ENCODE measurements at places on chromosomes 5 and 9.
A peak's percentile ranks its signal among the peaks of the same experiment; 100 is the strongest.

- no peak for DNase-seq
These were observed 21.0 kb downstream of the NIPBL start for GRCh38 chr5:36897616-36898015.

DNA sequence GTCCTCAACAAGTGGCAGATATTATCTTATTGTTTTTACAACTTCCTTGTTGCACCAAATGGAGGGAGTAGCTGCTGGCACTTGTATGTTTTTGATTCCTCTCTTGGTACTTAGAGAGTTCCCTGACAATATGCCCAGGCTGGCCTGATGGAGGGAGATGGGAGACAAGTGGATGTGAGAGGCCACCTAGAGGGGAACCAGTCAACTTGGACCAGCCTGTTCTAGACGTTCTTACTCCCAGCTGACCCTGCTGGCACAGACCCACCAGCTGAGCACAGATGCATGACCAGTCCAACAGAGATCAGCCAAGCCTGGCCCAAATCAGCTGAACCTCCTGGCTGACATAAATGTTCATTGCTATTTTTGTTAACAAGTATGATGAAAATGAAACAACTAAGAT, 60.9 kb upstream of the GDNF start:
- no peak for DNase-seq

GRCh38 chr5:1294835-1295649, at the start of gene TERT:
Gene TERT (minus strand): TSS chr5:1295068. CDS start chr5:1294989, 79 bp downstream.
- DNase-seq = no peak

DNA sequence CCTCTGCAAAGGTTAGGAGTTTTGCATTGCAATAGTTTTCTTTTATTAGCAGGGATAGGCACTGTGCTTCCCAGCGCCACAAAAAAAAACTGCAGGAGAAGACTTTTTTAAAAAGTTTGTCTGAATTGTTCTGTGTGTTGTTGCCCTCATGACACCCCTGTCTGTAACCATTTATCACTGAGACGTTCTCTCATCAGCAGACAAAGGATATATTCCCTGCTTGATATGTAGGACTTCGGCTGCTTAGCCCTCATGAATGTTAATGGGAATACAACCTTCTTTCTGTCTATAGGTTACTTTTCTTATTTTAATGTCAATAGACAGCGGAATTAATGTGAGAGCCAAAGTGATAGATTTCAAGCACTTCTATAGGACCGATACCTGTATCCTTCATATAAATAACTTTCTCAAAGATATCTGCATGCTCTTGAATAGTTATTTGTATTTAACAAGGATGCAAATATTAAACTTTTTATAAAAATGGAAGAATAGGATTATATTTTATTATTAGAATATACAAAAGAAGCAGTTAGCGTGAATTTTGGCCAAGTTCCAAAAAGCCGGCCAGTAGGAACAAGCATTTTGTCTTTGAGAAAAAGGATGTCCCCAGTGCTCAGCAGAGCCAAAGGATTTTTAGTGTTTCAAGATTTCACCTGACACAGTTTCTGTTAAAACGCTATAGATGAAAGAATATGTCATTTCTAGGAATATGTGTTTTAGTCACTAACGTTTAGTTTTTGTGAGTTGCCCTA, 1.5 kb upstream of the LYSMD3 start:
- no peak for DNase-seq

DNA sequence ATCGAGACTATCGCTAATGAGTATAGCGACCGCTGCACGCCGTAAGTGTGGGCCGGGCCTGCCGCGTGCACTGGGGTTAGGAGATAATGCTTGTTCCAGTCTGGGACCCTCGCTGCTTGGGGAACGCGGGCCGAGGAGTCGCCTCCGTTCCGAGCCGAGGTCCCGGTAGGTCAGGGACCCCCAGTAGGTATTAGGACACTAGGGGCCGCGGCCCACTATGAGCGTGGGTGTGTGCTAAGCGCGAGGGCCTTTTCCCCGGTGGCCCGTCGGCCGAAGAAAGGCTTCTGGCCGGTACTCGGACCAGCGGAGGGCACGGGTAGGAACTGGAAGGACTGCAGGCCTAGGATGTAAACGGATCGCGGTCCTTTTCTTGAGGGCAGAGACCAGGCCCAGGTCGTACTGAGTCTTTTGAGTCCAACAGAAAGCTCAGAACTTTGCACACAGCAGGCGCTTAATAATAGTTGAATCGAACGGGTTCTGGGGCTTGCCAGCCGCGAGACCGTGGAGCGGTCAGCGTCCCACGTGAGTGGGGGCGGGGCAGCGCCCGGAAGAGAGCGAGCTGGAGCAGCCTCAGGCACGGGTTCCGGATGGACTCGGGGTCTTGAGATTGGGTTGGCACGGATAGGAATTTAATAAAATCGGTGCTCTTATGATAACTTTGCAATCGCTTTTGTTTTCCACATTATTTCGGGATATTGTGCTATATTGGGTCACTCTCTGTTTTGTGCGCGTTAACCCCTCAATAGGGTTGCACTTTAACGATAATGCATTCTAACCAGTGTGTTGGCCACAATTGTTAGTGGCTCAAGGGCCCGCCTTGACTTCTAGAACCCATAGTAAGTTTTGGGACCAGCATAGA, 733 bp downstream of the HSPA4 start:
- no peak for DNase-seq

- DNase-seq = no peak
These were observed 88.4 kb downstream of the AK8 start for GRCh38 chr9:132789719-132790118.

- no peak for DNase-seq
These were observed 18.3 kb downstream of the FBXW5 start for GRCh38 chr9:136926154-136926704.

GRCh38 chr5:149731617-149732323, 1.7 kb downstream of the PPARGC1B start:
- peak; percentile 10 for DNase-seq

- no peak for DNase-seq
These were observed 53.5 kb upstream of the CDKN2AIPNL start for GRCh38 chr5:134464988-134465815.

DNA sequence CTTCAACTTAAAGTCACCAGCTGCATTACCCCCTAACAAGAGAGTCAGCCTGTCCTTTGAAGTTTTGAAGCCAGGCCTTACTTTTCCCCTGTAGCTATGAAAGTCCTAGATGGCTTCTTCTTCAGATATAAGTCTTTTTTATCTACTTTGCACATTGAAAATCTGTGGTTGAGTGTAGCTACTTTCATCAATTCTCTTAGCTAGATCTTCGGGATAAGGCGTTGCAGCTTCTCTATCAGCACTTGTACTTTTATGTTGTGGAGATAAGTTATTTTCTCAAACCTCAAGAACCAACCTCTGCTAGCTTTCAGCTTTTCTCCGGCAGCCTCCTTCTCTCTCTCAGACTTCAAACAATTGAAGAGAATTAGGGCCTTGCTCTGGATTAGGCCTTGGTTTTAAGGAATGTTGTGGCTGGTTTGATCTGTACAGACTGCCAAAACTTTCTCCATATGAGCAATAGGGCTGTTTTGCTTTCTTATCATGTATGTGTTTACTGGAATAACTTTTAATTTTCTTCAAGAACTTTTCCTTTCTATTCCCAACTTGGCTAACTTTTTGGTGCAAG, 21.6 kb downstream of the CATSPER3 start:
- no peak for DNase-seq

DNA sequence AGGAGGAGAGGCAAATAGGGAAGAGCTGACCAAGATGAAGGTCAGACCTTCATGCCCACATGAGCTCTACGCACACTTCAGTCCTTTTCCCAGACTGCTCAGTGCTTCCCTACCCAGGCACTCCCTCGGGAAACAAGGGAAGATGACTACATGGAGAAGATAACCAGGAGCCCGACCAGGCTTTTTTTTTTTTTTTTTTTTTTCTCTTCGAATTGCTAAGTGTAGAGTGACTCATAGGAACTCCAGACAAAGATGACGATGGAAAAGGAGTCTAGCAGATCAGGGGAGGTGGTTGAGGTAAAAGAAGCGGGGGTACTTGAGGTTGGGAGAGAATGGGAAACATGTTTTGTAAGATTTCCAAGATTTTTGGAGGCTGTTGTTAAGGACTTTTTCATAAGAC, 526.1 kb downstream of the BNC2 start:
- peak; percentile 33 for DNase-seq

- DNase-seq = no peak
These were observed 7.5 kb downstream of the SYK start for GRCh38 chr9:90808890-90809685.

- DNase-seq = no peak
These were observed 17.5 kb downstream of the SPRY4 start for GRCh38 chr5:142307146-142307890.

- DNase-seq = no peak
These were observed 30.7 kb downstream of the DNM1 start for GRCh38 chr9:128233817-128234406.

GRCh38 chr9:27600256-27600655, 27.0 kb upstream of the C9orf72 start:
- no peak for DNase-seq

GRCh38 chr9:37954581-37954981, 50.7 kb upstream of the SLC25A51 start:
- DNase-seq = no peak

GRCh38 chr5:56909294-56910209, at the start of gene SETD9:
Gene SETD9 (plus strand): TSS chr5:56909596. CDS start chr5:56909646, 50 bp downstream.
- DNase-seq = peak; percentile 93

DNA sequence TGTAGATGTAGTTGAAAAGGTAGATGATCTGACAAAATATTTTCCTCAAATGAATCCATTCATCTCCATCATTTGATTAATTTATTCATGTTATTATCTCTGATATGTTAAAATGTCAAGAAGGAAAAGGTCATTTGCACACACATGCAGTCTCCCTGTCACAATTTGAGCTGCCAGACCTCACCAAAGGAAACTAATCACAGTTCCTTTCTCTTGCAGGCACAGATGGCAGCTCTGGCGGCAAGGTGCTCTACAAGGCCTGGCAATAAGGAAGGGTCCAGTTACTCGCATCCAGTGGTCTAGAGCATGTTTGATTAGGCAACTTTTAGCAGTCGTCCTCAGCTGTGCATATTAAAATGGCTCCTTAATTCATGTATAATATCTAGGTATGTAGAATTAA, 120.1 kb downstream of the FEM1C start:
- no peak for DNase-seq

GRCh38 chr9:92647671-92648473, 22.1 kb downstream of the IPPK start:
- no peak for DNase-seq

GRCh38 chr9:121115466-121115865, 40.7 kb downstream of the CNTRL start:
- DNase-seq = no peak

DNA sequence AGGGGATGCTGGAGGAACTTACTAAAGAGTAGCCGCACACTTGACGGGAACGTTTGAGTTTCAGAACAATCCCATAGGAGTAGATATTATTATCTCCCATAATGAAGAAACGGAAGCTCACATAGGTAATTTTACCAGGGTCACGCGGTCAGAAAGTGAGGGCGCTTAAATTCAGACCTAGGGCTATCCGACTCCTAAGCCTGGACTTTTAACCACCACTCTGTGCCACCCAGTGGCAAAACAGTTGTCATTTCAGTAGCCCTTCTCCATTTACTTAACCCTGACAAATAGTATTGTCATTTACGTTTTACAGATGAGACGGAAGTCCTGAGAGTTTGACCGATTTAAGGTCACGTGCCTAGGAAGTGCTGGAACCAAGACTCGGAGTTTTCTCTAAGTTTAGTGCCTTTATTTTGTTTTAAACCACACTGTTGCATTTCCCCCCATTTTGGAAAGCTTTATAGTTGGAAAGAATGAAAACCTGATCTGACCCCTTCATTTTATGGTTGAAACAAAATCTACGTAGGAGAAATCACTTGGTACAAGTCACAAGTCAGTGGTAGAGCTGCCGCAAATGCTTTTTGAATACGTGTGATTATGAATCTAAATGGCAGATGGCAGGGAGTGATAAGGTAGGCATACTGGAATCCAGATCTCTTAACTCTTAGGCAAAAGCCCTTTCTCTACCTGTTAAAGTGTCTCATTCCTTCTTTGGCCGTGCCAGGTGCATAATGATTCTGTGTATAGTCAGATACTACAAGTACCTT, 650 bp downstream of the MRRF start:
- DNase-seq = no peak

DNA sequence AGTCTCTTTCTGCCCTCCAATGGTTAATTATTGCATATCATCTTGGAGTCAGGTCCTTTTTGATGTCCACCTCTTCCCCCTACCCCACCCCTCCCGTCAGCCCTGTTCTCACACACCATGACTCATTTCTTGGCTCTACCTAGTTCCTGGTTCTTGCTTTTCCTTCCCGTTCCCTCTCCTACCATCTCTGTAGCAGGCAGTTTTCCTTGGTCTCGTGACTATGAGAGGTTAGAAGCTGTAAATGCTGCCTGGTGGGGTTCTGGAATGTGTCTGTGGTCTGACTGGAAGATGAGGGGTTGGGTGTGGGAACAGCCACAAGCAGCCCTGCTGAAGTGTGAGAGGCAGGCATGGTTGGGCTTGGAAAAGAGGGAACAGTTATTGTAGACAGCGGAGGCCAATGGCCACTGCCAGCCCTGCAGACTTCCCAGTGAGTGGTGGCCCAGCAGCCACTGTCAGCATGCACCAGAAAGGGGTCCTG, 18.2 kb downstream of the SLC22A5 start:
- peak; percentile 93 for DNase-seq

DNA sequence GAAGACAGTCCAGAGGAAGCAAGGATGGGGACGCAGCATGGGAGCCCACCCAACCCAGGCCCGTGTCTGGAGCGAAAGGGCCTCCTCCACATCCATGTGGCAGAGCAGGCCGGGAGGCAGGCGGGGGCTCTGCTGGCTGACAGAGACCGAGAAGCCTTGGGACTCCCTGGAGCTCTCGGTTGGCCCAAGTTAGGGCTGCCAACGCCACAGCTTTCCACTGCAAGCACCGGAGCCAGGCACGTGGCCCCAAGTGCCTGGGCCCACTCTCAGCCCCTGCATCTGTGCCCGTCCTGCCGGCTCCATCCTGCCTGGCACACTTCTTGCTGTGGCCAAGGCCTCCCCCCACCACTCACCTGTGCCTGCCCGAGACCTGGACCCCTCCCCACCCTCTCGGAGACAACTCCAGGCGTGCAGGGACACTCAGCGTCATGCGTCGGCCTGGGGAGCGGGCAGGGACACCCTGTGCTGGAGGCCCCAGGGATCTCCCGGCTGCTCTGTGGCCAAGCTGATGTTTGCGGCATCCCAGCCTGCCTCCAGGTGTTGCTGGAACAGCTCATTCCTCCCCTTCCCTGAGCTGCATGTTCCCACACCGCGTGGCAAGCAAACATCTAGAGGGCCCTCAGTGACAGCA, 31.5 kb downstream of the SLC6A3 start:
- DNase-seq = no peak

- no peak for DNase-seq
These were observed 1314.1 kb upstream of the C9orf72 start for GRCh38 chr9:28887188-28887884.

- no peak for DNase-seq
These were observed 24.1 kb upstream of the TNC start for GRCh38 chr9:115142090-115142489.

- no peak for DNase-seq
These were observed 83.5 kb upstream of the RIOK2 start for GRCh38 chr5:97266576-97266975.
